Stimulated activated CD4-positive, alpha-beta T cell treated with anti-CD3 and anti-CD28 coated beads, Interleukin-12 subunit alpha, Interleukin-12 subunit beta, amount 100 ng/mL, for 48 hours (primary cell): ENCODE measurements at places on chromosomes 3 and 15.

- DNase-seq = no peak
These were observed 62.0 kb downstream of the TSC22D2 start for GRCh38 chr3:150469931-150470740.

DNA sequence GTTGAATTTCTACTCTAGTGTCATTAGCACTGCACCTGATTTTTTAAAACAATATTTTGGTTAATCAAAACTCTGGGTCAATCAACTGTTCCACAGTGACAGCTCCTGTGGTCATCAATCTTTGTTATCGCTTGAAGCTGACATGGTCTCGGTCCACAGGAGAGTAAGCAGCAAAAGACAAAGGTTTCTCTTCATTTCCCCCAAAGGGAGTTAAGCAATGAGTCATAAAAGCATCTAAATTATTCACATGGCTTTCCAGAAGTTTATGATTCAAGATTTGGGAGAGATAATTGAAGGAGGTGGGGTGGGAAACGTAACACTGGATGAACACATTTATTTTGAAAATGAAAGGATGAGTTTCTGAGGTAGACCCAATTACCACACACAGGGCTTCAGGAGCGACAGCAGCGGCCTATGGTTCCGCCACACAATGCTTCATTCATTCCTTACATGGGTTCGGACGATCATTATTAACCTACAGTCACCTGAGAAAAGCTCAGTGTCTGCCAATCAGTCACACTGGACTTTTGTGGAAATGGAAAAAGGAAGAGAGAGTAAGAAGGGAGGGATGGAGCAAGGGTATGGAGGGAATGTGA, 505.1 kb downstream of the FHIT start:
- DNase-seq = no peak

- no peak for DNase-seq
These were observed 52.1 kb downstream of the TM2D3 start for GRCh38 chr15:101600035-101600434.

GRCh38 chr15:70153921-70154717, 56.4 kb upstream of the TLE3 start:
- no peak for DNase-seq

- no peak for DNase-seq
These were observed 148.0 kb upstream of the OSTN start for GRCh38 chr3:191051037-191051436.

DNA sequence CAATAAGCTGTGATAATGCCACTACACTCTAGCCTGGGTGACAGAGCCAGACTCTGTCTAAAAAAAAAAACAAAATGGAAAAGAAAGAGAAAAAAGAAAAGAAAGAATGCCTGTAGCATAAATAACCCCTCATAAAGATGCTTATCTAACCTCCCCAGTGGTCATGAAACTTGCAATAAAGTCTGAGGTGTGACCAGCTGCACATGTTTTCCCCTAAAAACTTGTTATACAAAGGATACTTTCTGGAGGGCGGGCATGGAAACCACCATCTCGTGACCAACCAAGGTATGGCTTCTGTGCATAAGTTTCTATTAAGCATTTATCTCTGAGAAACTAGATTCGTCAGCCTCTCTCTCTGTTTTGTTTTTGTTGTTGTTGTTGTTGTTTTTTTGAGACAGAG, 21.8 kb downstream of the CCDC32 start:
- no peak for DNase-seq

DNA sequence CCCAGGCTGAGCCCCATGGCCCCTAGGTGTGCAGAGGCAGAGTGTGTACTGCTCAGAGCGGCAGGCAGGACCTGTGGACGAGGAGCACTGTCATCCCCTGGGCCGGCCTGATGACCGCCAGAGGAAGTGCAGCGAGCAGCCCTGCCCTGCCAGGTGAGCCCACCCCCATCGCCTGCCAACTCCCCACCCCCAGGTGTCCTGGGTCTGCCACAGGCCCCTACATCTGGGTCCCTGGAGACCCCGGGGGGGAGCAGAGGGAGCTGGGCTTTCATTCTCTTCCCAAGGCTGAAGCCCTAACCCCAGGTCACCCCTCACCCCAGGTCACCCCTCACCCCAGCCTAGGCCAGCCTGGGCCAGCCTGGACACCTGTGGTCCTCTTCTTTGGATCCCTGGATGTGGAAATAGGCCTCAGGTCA, 93.1 kb downstream of the TBC1D2B start:
- no peak for DNase-seq

DNA sequence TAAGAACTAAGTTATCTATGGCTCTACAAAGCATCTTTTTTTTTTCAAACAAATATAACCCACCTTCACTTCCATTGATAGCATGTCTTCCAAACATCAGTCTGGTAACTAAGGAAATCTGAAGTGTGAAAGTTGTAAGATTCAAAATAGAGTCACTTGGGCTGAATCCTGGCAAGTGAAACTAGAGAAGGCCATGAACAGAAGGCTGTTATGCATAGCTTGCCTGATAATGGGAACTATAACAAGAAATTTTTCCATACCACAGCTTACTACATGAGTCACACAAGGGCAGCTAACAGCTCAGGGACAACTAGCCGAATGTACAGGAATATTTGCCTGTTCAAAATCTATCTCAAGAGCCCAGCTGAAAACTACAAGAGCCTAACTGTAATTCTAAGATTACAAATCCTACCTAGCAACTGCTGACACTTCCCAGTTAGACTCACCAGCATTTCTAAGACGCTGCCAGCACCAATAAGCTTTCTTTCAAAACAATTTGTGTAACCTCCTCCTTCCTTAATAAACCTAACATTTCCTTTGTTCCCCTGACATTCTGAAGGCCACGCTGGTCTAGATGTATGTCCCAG, 1066.5 kb downstream of the PLOD2 start:
- no peak for DNase-seq

DNA sequence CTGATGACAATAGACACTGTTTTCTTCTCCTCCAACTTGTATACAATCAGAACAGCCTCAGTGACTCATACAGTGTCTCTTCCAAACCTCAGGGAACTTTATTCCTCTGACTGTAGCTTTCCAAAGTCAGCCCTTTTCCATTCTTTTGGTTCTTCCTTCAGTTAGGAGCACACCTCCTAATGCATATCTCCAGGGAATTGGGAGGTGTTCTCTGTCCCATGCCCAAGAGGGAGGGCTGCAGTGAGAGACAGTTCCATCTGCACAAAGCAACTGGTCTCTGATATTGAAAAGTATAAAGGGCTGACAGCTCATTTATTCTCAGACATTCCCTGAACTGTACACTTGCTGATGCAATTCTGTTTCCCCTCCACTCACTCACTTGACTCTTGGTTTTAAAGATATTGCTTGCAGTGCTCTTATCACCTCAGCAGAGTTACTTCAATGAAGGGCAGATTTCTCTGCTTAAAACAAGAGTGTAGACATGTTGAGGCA, 337.8 kb upstream of the TBC1D5 start:
- DNase-seq = no peak

DNA sequence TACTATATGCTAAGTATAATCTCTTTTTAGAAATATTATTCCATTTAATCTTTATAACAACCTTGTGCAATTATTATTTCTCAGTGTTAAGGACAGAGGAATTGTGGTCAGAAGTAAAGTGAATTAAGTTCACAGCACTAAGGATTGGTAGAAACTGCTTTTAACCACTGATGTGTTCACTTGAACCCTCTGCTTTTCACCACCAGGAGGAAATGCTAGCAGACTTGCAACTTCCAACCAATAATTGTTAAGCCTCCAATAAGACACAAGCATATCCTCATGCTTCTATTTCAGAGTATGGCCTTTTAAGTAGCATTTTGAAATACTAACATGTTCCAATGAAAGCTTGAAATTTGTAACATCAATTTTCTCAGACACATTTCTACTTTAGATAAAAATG, 527.4 kb downstream of the SI start:
- no peak for DNase-seq

- DNase-seq = peak; percentile 38
These were observed 58.0 kb downstream of the CMTM8 start for GRCh38 chr3:32296251-32297204.

DNA sequence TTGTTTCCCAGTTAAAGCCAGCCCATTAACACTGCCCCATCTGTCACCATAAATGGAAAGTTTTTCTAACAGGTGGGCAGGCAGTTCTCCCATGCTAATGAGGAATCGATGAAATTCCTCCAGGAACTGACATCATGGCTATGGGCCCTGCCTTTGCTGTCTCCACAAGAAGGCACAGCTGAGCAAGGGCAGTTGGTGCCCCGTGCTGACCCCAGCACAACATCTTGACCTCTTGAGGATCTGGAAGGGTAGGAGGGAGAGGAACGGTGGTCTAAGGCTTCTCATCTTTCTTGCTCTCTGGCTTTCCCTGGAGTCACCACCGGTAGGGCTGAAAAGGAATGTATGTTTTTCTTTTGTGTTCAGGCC, 46.7 kb downstream of the CHCHD6 start:
- DNase-seq = no peak

DNA sequence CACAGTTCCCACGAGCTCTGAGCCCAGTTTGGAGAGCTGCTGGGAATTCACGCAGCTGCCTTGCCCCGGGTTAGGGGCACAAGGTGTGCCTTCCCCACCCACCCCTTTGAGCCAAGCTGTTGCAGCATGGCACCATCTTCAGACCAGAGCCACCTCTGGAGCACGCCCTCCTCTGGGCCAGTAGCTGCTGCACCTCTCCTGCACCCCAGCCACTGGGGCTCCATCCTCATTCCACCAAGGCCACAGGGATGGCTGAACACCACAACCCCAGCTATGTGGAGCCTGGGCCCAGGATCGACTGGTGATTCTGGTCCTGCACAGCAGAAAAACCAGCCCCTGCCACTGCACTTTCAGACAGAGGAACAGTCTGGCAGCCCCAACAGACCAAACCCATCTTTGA, 25.7 kb downstream of the TUBGCP5 start:
- no peak for DNase-seq

DNA sequence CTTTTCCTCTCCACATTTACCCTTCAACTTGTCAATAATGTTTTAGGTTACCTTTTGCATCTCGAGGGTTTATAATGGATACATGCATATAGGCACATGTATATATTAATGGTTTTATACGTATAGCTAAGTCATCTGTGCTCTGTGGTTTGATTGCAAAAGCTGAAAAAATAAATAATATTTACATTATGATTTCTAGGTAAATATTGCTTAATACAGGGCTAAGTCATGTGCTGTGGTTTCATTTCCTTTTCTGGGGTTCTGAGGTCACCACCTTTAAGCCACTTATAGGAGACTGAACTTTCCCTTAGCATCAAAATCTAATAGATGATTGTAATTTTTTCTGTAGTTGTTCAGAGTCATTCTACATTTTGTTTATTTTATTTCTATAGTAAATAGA, 33.1 kb downstream of the LPP start:
- no peak for DNase-seq

GRCh38 chr3:151174351-151174750, 28.7 kb downstream of the GPR171 start:
- DNase-seq = no peak

- DNase-seq = no peak
These were observed 178.0 kb upstream of the TMCO5A start for GRCh38 chr15:37756407-37756806.

GRCh38 chr3:54874816-54875556, 52.9 kb downstream of the LRTM1 start:
- DNase-seq = no peak

- DNase-seq = no peak
These were observed 69.1 kb downstream of the PEX5L start for GRCh38 chr3:179967622-179968021.

GRCh38 chr3:156865732-156866131, 39.6 kb downstream of the LEKR1 start:
- DNase-seq = no peak

- DNase-seq = no peak
These were observed 105.0 kb downstream of the GRM7 start for GRCh38 chr3:6965881-6966280.

DNA sequence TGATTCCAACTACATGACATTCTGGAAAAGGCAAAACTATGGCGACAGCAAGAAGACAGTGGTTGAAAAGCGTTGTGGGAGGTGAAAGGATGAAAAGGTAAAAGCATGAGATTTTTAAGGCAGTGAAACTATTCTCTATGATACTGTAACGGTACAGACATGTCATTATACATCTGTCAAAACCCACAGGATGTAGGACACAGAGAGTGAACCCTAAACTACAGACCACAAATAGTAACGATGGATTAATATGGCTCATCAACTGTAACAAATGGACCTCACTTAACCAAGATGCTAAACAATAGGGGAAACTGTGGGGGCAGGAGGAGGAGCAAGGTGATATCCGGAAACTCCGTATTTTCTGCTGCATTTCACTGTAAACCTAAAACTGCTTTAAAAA, 39.1 kb downstream of the MYO9A start:
- DNase-seq = no peak

- no peak for DNase-seq
These were observed 22.7 kb downstream of the ST6GAL1 start for GRCh38 chr3:186953011-186953487.

DNA sequence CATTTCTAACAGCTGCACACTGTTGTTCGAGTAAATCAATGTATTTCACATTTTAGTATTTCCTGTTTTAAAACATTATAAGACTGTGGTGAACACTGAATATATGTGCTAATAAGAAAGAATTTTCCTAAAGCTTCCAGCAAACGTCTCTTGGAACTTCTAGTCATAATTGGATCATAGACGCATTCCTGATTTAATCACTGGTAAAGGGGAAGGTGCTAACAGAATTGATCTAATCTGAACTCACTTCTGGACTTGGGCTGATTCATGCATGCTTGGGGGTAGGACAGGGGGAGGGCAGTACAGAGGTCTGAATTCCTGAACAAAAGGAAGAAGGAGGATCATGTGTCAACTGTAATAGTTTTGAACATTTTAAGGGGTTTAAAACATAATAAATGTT, 7.3 kb upstream of the LEKR1 start:
- no peak for DNase-seq

DNA sequence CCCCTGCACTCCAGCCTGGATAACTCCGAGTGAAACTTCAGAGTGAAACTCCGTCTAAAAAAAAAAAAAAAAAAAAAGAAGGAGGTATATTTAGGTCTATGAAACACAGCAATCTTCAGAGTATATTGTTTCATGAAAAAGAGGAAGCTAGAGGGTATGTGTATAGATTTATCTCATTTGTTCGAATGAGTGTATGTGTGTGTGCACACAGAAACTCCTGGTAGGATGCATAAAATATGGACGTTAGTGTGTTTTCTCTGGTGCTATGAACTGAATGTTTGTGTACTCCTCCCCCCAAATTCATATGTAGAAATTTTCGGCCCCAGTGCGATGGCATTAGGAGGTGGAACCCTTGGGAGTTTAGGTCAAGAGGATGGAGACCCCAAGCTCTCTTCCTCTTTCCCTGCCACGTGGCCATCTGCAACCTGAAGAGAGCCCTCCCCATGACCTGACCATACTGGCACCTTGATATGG, 98.6 kb upstream of the KLF13 start:
- no peak for DNase-seq

GRCh38 chr15:39479911-39480310, 101.0 kb upstream of the THBS1 start:
- no peak for DNase-seq

- no peak for DNase-seq
These were observed 107.0 kb downstream of the PTPRG start for GRCh38 chr3:61668317-61668864.

DNA sequence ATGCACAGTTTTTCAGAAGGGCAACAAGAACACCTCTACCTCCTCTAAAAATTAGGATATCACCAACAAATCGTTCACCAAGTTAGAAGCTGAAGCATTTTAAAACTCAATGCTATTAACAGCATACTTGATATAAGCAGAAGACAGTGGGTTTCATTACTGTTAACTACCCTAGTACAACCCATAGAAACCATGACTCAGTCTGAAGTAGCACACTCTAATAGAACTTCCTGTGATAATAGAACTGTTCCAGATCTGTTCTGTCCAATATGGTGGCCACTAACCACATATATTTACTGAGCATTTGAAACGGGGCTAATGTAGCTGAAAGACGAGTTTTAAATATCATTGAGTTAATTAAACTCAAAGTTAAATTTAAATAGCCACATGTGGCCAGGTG, 1075.6 kb downstream of the FHIT start:
- DNase-seq = no peak
